ENCODE measurements at places on chromosomes 6 and 20.

- no peak for DNase-seq
Measured at GRCh38 chr20:36105711-36106226, 48.8 kb upstream of the EPB41L1 start.

- no peak for DNase-seq
Measured at GRCh38 chr6:49519660-49520059, 19.9 kb downstream of the GLYATL3 start.

DNA sequence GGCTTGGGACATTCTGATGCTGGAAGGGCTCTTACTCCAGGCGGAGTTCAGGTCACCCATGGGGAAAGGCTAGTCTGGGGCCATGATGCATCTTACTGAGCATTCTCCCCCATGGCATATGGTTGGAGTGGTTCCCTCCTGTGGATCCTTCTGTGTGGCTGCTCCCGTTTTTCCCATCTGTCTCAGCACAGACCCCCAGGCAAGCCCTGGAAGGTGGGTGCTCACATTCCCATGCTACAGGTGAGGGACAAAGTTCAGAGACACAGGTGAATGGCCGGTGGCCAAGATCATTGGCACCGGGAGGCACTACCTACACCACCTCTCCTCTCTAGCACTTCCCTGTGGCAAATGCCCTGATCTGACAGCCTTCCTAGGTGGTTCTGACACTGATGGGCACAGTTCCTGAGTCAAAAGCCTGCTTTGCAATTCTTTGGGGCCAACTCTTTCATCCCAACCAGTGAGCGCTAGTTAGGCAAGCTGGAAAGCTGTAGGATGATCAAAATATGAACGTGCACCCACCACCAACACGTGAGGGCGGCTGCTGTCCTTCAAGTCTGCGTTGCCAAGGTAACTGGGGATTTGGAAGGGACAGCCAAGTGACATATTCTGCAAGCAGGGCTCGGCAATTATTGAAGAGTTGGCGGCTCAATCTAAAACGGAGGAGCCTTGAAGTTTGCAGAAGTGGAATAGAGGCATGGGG lies 124.6 kb downstream of the CDH4 start:
- DNase-seq: no peak

- DNase-seq: no peak
Measured at GRCh38 chr6:44657206-44657819, 269.8 kb downstream of the CDC5L start.

- DNase-seq: no peak
Measured at GRCh38 chr6:36432151-36432671, 10.4 kb downstream of the PXT1 start.

DNA sequence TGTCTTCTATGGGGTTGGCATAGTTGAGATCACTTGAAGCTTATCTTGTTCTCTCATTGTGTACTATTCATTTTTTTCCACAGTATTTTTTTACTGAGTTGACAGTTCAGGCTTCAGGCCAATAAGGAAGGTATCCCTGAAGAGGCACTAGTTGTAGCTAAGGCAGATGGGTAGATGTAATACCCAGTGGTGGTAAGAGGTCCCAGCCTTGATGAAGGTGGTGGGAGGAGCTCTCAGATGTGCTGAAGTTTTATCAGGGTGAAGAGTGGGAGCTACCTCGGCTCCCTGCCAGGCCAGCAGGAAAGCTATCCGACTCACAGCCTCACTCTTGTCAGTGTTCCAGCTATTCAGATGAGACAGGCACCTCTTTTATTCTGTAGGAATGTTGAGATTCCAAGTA lies 87.7 kb upstream of the UFL1 start:
- DNase-seq: no peak

DNA sequence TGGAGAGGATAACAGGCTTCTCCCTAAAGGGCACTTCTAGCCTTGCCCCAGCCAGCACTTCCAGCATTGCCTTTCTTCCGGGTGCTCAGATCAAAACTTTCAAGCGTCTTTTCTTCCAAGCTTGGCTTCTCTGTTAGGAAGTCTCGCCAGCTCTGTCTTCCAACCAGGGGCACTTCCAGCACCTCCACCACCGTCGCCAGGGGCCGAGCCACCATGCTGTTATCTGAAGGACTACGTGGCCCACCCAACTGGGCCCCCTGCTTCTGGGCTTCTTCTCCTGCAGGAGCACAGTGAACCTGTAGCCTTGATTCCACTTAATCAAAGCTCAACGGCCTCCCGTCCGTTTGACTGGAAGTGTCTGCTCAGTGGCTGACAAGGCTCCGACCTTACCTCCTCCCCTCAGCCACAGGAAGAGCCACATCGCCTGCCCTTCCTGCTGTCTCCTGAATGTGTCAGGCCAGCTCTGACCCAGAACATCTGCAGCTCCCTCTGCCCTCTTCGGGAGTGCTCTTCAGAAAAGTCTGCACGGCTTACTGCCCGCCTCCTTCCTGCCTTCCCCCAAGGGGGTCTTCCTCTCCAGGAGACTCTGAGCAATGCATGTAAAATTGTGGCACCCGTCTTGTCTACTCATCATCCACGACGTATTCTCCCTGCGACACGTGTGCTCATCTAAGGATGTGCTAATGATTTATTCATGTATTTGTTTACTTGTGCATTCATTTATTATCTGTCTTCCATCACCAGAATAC lies 527.0 kb downstream of the CDH26 start:
- DNase-seq: no peak

All from stimulated activated CD8-positive, alpha-beta memory T cell treated with anti-CD3 and anti-CD28 coated beads, Interleukin-4, amount 100 ng/mL, for 24 hours (primary cell).